Mesothelial cell of epicardium (in vitro differentiated cells): ENCODE measurements at places on chromosomes 13 and 19. TPM values are rescaled to one million over a fixed set of nuclear protein-coding genes. Genes with fewer than 3 reads are reported as not detected.

The KLK3 gene
- not detected in 3 replicates for total RNA-seq

The TMED1 gene
- total RNA-seq: 30.0 to 35.0 TPM (median 30.9 TPM) in 3 replicates

DNA sequence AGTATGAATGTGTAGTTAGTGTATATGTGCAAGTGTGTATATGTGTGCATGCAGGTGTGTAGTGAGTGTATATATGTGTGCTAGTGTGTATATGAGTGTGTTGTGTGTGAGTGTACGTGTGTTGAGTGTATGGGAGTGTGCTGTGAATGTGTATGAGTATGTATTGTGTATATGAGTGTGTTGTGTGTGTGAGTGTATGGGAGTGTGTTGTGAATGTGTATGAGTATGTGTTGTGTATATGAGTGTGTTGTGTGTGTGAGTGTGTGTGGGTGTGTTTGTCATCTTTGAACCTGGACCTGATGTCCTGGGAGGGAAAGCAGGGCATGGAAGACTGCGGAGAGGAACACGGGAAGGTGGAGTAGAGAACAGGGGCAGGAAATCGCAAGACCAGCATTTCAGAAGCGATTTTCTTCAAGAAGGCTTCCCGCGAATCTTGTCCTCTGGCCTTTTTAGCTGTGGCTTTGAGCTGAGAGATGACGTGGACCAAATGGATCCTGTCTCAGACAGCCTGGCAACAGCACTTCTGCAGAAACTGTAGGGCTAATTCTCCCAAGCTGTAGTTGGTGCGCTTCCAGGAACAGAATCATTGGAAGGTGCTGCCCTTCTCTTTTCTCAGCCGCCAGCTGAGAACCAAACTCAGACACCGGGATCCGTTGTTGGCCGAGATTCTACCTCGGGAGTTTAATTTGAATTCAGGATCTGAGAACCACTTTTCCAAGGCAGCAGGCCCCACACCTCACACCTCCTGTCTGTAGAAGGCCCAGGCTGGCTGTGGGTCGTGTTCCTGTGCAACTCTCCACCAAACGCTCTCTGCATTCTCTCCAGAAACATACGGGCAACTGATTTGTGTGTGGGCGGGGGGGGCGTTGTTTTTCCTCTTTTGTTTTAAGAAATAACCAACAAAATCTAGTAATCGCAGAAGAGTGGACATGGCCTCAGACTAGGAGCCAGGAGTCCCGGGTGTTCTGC is 94.7 kb upstream of the RAP2A start:
- no peak for DNase-seq
- no peaks in the 10 kb centered on the region for H3K27me3 ChIP-seq
- H3K27ac ChIP-seq: no peak overlapping the region

The CDX2 gene
- 0.05 to 0.16 TPM in 2 of 3 replicates, not detected in the other for total RNA-seq

GRCh38 chr13:59312776-59313175 is 851.0 kb downstream of the DIAPH3 start:
- no peaks in the 10 kb centered on the region for H3K27me3 ChIP-seq
- H3K4me3 ChIP-seq: no peak overlapping the region
- peaks cover under 1% of the 10 kb centered on the region for H3K4me1 ChIP-seq
- H3K36me3 ChIP-seq: no peaks in the 10 kb centered on the region

The SIGLEC10 gene
- not detected in 3 replicates for total RNA-seq

DNA sequence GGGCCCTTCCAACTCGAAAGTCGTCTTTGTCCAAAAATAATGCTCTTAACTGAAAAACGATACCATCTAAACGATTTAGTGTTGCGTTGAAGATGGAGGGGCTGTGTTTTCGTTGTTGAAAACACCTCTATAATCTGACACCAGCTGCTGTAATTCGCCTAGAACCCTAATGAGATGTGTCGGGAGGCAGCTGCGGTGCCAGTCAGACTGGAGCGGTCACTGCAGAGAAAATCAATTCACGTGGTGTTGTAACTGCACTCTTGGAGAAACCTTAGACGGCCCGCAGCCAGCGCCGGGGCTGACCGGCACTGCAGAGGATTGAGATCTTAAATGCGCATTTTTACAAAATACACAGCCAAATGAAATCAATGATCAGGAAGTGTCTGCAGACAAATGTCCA is 339.1 kb downstream of the ZNF536 start:
- no peak for DNase-seq
- no peak overlapping the region for H3K27ac ChIP-seq
- no peaks in the 10 kb centered on the region for H3K36me3 ChIP-seq
- peaks cover 20% of the 10 kb centered on the region for H3K27me3 ChIP-seq

The MCOLN1 gene
- 20.5 to 21.0 TPM (median 20.7 TPM) in 3 replicates for total RNA-seq
